ENCODE measurements at places on chromosomes 12 and 14. TPM values are rescaled to one million over a fixed set of nuclear protein-coding genes. Genes with fewer than 3 reads are reported as not detected.

AMDHD1 gene
- total RNA-seq = 1.9 TPM

CCDC88C gene
- total RNA-seq = 7.4 TPM

ARHGDIB gene
- total RNA-seq = 1.3 TPM

YBX3 gene
- 276 TPM for total RNA-seq

PTGER2 gene
- total RNA-seq = 3.8 TPM

TMCC3 gene
- total RNA-seq = 1.1 TPM

RAD51AP1 gene
- 12.1 TPM for total RNA-seq

SNX6 gene
- total RNA-seq = 73.6 TPM

ZBTB39 gene
- total RNA-seq = 5.6 TPM

CARMIL3 gene
- total RNA-seq = 0.75 TPM

MYF6 gene
- not detected for total RNA-seq

C12orf56 gene
- total RNA-seq = not detected

STRAP gene
- 193 TPM for total RNA-seq

VWF gene
- total RNA-seq = 0.27 TPM

RPGRIP1 gene
- 0.20 TPM for total RNA-seq

DLGAP5 gene
- total RNA-seq = 31.4 TPM

TRMT61A gene
- total RNA-seq = 28.0 TPM

LRP1-AS gene
- total RNA-seq = not detected

KCNH5 gene
- not detected for total RNA-seq

FRS2 gene
- 11.5 TPM for total RNA-seq

GPX2 gene
- total RNA-seq = 195 TPM

ERP27 gene
- not detected for total RNA-seq

FRMD6 gene
- 44.2 TPM for total RNA-seq

HOXC4 gene
- total RNA-seq = 1.9 TPM

SERPINA9 gene
- not detected for total RNA-seq

MMP19 gene
- total RNA-seq = 0.49 TPM

FITM1 gene
- not detected for total RNA-seq

TMBIM6 gene
- 492 TPM for total RNA-seq

NOVA1 gene
- total RNA-seq = 3.8 TPM

TESPA1 gene
- total RNA-seq = not detected

MMP17 gene
- total RNA-seq = 10.1 TPM

HPD gene
- 2.1 TPM for total RNA-seq

FAM222A gene
- 5.1 TPM for total RNA-seq

DEGS2 gene
- 1.4 TPM for total RNA-seq

AGAP2 gene
- 0.13 TPM for total RNA-seq

OR6J1 gene
- total RNA-seq = not detected

RFX4 gene
- not detected for total RNA-seq

EXD2 gene
- 13.3 TPM for total RNA-seq

EEF1AKMT3 gene
- total RNA-seq = 6.8 TPM

SLC39A5 gene
- total RNA-seq = 0.34 TPM
